ENCODE measurements at places on chromosomes 6 and 20. TPM values are rescaled to one million over a fixed set of nuclear protein-coding genes. Genes with fewer than 3 reads are reported as not detected.

DNA sequence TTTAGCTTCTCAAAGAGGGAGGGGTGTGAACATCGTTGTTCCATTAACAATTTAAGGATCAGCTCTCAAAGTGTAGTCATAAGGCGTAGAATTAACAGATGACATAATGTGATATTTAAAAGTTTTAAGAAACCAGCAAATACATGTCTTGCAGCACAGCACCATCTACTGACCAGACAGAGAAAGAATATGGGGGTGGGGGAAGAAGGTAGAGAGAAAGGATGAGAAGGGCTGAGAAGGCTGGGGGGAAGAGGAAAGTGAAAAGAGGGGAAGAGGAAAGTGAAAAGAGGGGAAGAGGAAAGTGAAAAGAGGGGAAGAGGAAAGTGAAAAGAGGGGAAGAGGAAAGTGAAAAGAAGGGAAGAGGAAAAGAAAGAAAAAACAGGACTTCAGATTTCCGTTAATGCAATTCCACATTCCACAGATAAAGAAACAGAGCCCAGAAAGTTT, 80.9 kb downstream of the HAO1 start:
- no peak for DNase-seq

GRCh38 chr6:14294270-14294951, 176.8 kb downstream of the CD83 start:
- DNase-seq: no peak

The MEP1A gene
- total RNA-seq: 2.7 TPM

The ZNF341 gene
- total RNA-seq: 1.1 TPM

DNA sequence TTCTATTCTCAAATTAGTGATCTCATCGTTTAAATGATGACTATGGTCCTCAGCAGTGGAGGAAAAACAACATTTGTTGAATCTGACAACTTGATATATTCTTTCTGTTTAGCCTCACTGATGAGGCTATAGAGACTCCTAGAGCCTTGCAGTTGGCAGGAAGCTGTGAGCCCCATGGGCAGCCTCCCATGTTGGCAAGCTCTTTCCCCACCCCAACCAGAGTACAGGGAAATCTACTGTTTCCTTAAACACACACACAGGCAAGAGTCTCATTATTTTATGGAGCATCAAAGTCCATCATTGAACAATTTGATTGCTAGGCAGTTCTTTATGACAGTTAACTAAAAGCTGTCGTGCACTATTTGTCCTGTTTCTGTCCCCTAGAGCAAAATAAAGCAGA, 498.2 kb upstream of the CITED2 start:
- no peak for DNase-seq

The DUSP15 gene
- 1.3 TPM for total RNA-seq

The BTNL2 gene
- total RNA-seq: not detected

The SAYSD1 gene
- 5.8 TPM for total RNA-seq

Data from pancreas (tissue), 10 donors.